Bronchial smooth muscle cell (primary cell): ENCODE measurements at places on chromosomes 6 and 20. TPM values are rescaled to one million over a fixed set of nuclear protein-coding genes. Genes with fewer than 3 reads are reported as not detected.

DEFB110 gene
- not detected in 2 replicates for total RNA-seq

HAO1 gene
- total RNA-seq, result not detected in 2 replicates

PRICKLE4 gene
- total RNA-seq, result 0.16 TPM in 1 of 2 replicates, not detected in the other

DOK5 gene
- total RNA-seq, result 21.8 and 26.8 TPM in 2 replicates

CLPSL2 gene
- not detected in 2 replicates for total RNA-seq
